ENCODE measurements at places on chromosomes 4 and X.

GRCh38 chrX:285076-285677, 4.0 kb downstream of the PLCXD1 start:
- DNase-seq: no peak

DNA sequence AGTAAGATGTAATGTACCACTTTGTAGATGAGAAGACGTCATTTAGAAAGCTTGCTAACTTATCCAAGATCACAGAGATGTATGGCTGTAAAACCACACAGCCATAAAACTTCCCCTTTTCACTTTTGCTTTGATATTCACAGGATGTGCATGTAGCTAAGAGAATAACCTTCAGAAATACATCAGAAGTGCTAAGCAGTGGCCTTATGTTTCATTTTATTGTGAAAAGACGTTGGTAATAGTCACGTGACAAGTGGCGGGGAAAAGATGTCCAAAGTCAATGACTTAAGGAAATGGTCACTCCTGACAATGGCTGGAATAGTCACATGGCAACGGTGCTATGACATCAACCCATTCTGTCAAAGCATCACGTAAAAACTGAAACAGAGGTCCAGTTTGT, 12.9 kb upstream of the WDR17 start:
- no peak for DNase-seq

- DNase-seq: no peak
Observed at GRCh38 chr4:21835712-21836111, 112.9 kb downstream of the KCNIP4 start.

GRCh38 chr4:120354381-120354780, 287.7 kb upstream of the MAD2L1 start:
- no peak for DNase-seq

- DNase-seq: no peak
Observed at GRCh38 chrX:16822723-16823122, 36.5 kb downstream of the TXLNG start.

DNA sequence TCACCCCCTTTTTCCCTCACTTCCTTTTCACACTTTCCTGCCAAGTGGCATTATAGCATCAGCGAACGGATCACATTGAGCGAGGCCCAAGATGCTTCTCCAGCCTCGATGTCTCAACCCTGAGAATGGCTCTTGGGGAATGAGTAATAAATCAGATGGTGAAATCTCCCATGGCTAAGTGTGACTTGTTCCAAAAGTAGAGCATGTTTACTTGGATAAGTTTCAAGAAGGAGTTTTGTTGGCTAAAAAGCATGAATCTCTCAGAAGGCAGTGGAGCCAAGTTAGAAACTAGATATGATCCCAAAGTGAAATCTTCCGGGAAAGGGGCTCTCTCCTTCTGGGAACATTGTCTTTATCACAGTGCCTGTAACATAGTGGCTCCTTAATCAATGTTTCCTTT, 316.3 kb downstream of the CAMK2D start:
- no peak for DNase-seq

GRCh38 chrX:46918434-46918833, 6.2 kb downstream of the JADE3 start:
- no peak for DNase-seq

GRCh38 chr4:47209833-47210232, 178.5 kb downstream of the GABRB1 start:
- DNase-seq: no peak

DNA sequence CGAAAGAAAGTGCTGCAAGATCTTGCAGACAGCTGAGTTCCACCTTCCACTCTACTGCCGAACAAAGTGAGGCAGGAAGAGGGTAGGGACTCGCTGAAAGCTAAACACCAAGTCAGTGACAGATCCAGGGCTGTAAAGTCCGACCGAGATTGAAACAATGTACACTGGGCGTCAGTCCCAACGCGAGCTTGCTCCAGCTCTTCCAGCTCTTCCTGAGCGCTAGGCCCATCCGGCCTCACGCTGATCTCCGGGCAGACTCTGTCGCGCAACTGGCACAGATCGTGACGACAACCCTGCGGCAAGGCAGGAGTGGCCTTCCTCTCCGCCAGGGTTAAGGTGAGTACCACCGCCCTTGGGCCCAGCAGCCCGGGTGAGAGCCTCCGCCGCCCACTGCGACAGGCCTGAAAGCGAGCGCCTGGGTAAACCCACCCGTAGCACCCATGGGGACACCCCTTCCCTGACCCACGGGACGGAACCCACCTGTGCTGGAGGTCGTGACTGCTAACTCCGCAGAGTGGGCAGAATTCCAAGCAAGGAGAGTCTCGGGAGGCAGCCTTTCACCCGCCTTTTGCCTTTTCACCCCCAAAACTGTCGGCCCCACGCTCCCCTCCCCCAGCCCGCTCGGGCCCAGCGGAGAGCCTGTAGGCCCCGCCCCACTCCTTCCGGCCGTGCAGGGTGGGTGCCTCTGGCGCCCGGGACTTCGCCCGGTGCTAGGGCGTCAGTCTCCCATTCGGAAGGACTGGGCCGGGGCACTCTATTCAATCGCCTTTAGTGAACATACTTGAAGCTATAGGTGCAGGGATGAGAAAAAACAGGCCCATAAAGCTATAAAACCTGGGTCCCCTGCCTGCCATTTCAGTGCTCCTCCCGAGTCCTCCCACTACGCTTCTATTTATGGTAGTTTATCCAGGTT, at the start of gene TMLHE:
TSS of gene TMLHE (minus strand) at position 641 of the 913 bp plus-strand sequence. CDS start 67,676 bp downstream, outside the sequence.
- DNase-seq: peak; percentile 80

- DNase-seq: no peak
Observed at GRCh38 chrX:9804444-9804843, 18.2 kb downstream of the SHROOM2 start.

DNA sequence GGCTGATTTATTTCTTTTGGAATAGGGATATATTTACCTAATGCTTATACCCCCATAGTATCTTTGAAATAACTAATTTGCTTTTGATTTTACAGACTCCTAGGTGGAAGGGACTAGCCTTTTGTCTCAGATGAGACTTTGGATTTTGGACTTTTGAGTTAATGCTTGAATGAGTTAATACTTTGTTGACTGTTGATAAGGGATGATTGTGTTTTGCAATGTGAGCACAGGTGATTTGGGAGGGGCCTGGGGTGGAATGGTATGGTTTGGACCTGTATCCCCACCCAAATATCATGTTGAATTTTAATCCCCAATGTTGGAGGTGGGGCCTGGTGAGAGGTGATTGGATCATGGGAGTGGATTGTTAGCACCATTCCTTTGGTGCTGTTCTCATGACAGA, 117.4 kb upstream of the ZC4H2 start:
- no peak for DNase-seq

- DNase-seq: peak; percentile 78
Observed at GRCh38 chrX:69503782-69504625, at the start of gene NALF2. TSS of gene NALF2 (plus strand) at chrX:69504326. CDS start at chrX:69505283, 957 bp downstream.

DNA sequence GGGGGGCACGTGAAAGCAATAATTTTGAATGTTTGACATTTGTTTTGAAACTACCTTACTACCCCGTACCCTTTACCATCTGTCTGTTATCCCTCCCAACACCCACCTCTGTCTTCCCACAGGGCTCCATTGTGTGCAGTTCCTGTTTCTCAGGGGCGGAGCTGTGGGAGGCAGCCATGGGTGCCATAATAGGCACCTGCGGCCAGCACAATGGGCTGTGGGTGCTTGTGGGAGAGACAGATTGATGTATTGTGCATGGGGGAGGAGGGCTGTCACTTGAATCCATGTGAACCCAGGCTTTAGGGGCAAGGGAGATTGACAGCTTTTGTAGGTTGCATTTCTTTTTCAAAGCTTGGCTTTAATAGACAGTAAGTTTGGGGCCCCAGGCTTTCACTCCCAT, 122.6 kb upstream of the CXorf66 start:
- no peak for DNase-seq

GRCh38 chr4:30863021-30863420, 142.9 kb downstream of the PCDH7 start:
- DNase-seq: no peak

DNA sequence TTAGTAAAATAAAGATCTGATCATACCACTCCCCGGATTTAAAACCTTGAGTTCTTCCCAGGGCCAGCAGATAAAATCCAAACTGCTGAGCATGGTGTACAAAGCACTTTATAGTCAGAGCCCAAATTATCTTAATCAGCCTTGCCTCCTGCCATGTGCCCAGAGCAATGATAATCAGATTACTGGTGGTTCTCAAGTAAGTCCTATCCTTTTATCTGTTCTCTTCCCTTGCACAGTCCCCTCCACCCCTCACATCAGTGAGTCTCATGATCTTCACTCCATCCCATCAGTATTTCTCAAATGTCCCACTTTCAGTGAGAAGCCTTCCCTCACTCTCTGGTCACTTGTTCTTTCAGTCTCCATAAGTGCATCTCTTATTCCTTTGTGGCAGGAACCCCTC, 22.7 kb downstream of the INTS6L start:
- DNase-seq: peak; percentile 21

- no peak for DNase-seq
Observed at GRCh38 chr4:89482926-89483595, 175.5 kb upstream of the GPRIN3 start.

DNA sequence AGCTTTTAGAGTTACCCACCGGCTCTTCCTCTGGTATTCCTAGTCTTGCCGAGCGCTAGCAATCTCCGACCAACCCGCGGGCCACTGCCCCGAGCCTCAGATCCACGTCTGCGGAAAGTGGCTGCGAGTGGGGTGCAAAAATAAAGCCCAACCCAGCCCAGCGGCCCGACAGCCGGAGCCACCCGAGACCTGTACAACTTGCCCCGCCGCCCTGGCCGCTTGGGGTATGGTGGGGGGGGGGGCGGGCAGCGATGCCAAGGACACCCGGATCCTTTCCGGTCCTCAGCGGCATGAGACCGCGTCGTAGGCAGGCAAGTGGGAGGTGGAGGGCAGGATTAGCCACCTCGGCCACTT, 1.6 kb downstream of the SLITRK4 start:
- DNase-seq: no peak

DNA sequence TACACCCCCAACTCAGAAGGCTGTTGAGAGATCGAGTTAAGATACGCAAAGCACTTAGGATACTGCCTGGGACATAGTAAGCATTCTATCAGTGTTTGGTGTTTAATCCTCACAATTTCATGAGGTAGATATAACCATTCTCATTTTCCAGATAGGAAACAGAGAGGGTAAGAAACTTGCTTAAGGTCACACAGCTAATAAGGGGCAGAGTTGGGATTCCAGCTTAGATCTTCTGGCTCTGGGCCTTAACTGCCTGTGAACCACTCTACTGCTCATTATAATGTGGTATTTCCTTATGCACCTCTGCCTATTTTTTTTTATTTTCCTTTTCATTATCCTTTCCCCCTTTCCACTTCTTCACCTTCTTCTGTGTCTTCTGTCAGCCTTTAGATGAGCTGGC, 242.2 kb upstream of the ANXA3 start:
- no peak for DNase-seq

GRCh38 chr4:3286335-3287175, 6.3 kb upstream of the RGS12 start:
- DNase-seq: no peak

DNA sequence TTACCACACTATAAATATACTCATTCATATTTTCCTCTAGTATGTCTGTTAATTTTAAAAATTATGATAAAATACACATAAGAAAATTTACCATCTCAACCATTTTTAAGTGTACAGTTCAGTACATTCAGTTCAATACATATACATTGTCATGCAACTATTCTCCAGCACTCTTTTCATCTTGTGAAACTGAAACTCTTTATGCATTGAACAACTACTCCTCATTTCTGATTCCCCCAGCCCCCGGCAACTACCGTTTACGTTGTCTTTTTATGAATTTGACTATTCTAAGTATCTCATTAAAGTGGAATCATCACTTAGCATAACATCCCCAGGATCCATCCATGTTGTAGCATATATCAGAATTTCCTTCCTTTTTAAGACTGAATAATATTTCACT, 8.7 kb downstream of the SMARCAD1 start:
- no peak for DNase-seq

DNA sequence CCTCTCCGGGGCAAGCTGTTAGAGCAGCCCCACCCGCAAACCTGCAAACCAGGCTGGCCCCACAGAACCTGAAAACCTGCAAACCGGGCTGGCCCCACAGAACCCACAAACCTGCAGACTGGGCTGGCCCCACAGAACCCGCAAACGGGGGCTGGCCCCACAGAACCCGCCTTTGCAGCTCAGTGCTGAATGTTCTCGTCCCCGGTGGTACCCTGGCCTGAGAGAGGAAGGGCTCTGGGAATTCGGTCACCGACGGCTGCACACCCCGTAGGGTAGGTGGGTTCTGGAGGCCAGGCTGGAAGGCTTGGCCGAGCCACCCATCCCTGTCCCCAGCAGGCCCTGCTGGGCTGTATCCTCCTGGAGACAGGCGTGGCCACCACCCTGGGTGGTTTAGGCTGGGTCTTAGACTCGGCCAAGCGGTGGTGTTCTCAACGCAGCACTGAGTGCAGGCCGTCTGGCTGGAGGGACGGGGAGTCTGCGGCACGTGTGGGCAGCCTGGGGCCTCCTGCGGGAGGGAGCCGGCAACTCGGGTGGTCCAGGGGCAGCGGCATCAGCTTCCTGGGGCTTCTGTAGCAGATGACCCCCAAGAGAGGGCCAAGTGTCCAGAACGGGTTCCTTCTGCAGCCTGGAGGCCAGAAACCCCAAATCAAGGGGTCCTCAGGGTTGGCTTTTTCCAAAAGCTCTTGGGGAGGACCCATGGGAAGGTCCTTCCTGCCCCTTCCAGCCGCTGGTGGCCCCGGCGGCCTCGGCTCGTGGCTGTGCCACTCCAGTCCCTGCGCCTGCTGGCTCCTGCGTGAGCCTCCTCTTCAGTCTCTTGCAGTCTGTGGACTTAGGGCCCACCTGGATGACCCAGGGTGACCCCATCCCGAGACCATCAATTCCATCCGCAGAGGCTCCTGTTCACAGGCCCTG, 15.6 kb downstream of the DOK7 start:
- no peak for DNase-seq

DNA sequence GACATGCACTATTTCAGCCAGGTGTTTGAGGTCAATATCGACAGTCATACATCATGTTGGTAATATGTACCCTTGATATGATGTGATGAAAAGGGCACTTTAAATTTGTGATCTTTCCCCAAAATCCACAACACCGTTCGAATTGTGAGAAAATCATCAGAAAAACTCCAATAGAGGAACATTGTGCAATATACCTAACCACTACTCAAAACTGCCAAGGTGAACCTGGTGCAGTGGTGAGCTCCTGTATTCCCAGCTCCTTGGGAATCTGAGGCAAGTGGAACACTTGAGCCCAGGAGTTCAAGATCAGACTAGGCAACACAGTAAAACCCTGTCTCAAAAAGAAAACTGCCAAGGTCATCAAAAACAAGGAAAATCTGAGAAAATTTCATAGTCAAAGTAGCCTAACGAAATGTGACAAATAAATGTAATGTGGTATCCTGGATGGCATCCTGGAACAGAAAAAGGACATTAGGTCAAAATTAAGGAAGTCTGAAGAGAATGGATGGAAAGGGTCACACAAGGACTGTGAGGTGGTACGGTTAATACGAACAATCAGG, 55.6 kb upstream of the LSM6 start:
- no peak for DNase-seq
